ENCODE measurements at places on chromosomes 16 and 17. TPM values are rescaled to one million over a fixed set of nuclear protein-coding genes. Genes with fewer than 3 reads are reported as not detected.
A peak's percentile ranks its signal among the peaks of the same experiment; 100 is the strongest.

The FBRS gene
- 33.2 TPM for total RNA-seq

The CHST6 gene
- 0.52 TPM for total RNA-seq

The TEX14 gene
- 0.36 TPM for total RNA-seq

The C17orf67 gene
- total RNA-seq = 2.3 TPM

The PPY gene
- total RNA-seq = 0.54 TPM

The ABCA9 gene
- total RNA-seq = 0.25 TPM

The RPH3AL gene
- 4.1 TPM for total RNA-seq

The KIF19 gene
- total RNA-seq = 1.5 TPM

The GNAO1 gene
- 1.5 TPM for total RNA-seq

The LDHD gene
- 1.1 TPM for total RNA-seq

The APOH gene
- total RNA-seq = 0.36 TPM

The KRTAP1-1 gene
- total RNA-seq = not detected

GRCh38 chr16:69217433-69217832 lies 30.5 kb downstream of the SNTB2 start:
- ATAC-seq = no peak

DNA sequence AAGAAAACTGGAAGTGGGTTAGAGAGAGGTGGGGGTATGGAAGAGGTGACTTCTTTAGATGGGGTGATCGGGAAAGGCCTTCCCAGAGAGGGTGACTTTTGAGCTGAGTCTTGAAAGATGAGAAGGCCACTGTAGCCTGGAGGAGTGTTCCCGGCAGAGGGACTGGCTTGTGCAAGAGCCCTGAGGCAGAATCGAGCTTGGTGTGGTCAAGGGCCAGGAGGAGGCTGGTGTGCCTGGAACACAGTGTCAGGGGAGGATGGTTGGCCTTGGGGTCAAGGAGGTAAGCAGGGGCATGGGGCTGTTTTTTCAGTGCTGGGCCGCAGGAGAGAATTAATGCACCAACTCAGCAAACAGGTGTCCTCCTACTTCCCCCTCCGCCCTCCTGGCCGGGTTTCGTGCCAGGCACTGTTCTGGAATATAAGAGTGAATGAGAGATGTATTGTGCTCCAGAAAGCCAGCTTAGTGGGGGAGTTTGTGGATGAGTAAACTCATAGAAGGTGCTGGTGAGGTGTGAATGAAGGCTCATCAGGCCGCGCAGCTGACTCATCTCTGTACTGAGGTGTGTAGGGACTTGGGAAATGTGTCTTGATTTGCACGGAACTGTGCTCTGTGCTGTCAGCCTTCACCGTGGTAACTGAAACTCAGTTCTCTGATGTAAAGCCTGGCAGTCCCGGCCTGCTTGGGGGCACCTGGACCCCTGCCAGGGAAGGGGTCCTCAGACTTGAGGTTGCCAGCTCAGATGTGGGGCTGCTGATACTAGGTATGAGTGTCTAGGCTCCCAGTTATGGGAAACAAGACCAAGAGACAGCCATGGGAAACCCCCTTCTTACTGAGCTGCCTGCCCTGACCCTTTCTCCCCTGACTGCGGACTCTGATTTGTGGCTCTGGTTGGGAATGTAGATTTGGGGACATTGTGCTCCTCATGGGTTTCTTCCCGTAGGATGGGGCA lies 15.3 kb downstream of the KSR1 start:
- ATAC-seq = peak; percentile 73

- ATAC-seq = no peak
Observed at GRCh38 chr16:69663846-69664245, 62.5 kb downstream of the NQO1 start.

DNA sequence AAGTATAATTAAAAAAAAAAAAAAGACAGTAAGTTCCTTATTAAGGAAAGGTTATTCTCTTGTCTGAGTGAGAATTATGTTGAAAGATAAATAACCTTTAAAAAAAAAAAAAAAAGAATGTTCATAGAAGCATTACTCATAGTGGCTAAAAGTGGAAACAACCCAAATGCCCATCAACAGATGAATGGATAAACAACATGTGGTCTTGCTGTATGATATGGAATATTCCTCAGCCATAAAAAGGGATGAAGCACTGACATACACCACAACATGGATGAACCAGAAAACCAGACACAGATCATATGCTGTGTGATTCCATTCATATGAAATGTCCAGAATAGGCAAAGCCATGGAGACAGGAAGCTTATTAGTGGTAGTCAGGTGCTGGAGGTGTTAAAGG lies 9.2 kb upstream of the CCNF start:
- ATAC-seq = no peak

DNA sequence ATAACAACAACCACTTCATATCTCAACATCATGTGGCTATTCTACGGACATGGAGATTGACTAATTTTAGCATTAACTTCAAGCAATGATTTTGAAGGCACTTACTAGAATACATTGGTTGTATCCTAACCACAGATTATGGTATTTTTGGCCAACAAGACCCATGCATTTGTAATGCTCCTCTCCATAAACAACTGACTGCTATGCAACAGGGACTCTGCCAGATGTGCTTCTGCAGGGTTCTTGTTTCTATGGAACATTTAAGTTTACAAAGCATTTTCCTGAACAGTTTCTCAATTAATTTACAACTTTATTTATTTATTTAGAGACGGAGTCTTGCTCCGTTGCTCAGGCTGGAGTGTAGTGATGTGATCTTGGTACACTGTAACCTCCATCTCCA lies 178.0 kb downstream of the PARN start:
- ATAC-seq = no peak

DNA sequence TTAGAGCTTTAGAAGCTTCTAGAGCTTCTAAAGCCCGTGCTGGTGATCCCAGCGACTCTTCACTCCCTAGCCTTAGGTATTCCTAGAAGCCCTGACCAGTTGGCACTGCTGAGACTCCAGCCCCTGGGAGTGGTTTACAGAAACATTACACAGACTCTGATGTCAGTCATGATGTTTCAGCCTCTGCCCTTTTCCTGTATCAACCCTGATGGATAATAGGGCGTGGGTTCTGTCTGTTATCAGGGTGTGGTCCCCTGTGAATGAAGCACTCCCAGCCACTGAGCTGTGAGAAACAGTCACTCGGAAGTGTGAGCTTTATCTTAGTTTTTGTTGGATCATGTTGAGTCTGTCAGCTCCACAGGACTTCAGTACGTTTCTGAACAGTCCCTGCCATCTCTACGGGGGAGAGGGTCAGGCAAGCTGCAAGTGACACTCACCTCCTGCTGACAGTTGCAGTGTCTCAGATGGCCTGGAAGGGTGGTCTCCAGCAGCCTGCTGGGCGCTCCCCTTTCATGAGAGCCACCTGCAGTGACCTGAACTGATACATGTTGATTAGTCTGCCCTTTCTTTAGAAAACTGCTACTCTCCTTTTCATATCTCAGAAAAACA lies 12.8 kb downstream of the GOSR2 start:
- ATAC-seq = no peak

DNA sequence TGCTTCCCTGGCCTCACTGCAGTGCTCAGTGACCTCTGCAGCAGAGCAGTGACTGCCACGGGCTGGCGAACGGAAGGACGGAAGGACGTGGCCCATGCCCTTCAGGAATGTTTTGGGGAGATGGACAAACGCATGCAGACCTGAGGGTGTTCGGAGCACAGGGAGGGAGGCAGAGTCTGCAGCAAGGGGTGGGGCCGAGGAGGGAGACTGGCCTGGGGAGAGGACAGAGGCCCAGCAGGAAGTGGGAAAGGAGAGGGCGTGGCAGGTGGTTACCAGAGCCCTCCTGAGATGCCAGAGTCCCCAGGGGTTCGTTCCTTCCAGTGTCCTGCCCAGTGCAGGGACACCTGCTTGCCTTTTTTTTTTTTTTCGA lies 21.9 kb downstream of the ADORA2B start:
- peak; percentile 61 for ATAC-seq

DNA sequence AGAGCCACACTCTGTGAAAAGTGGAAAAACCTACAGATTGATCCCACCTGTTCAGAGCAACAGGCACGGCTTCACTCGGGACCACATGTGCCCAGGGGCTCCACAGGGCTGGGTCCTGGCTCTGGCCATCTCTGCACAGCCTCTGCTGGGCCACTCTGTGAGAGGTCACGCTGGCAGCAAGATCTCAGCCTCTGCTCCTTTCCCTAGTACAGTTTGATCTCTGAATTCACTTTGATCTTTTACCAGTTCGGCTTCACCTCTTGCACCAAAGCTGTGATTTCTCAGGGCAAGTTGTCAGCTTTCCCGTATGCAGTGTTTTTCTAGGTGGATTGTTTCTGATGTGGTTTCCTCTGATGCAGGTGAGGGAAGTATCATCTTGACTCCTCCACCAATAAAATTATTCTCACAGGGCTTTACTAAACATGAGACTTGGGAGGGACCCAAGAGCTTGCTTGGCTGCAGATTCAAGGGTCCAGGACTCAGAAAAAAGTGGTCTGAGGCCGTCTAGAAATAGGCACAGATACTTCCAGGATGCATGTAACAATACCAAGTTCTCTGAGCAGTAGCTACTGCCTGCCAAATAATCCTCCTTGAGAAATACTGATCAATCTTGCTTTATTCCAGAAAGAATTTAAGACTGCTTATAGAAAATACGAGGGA lies 24.0 kb upstream of the ALDH3A1 start:
- ATAC-seq = no peak

DNA sequence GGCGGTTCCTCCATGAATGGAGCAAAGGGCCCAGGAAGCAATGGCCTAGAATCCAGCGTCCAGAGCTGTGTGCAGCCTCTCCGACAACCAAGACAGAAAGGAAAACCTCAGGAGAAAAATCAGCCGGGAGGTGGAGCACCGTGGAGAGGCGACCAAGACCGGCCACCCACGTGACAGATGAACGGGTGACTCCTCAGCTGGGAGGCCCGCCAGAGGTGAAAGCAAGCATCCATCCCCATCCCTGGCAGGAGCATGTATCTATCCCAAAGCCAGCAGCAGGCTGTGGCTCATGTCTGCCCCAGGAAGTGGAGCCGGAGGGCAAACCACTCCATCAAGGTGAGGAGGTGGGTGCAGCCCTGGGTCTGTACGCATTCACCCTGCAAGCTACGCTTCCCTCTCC lies 52.1 kb downstream of the FOXL1 start:
- peak; percentile 84 for ATAC-seq

- ATAC-seq = no peak
Observed at GRCh38 chr16:8614435-8615029, 7.0 kb upstream of the METTL22 start.

- no peak for ATAC-seq
Observed at GRCh38 chr16:53087101-53087500, 32.3 kb downstream of the CHD9 start.

DNA sequence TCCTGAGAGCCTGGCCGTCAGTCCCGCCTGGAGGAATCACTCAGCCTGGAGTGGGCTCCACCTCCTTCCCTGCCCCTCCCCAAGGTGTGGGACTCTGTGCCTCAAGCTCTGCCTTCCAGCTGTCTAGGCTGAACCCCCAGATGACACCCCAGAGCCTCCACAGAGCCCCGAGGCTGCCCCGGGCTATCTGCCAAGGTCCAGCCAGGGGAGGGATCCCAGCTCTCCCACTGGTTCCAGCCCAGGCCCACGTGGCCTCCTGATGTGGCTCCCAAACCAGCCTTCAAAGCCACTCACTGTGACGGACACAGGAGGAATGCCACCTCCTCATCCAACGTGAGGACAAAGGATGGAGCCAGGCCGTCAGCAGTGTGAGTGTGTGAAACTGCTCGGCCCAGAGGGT lies 45.6 kb upstream of the ENPP7 start:
- no peak for ATAC-seq

DNA sequence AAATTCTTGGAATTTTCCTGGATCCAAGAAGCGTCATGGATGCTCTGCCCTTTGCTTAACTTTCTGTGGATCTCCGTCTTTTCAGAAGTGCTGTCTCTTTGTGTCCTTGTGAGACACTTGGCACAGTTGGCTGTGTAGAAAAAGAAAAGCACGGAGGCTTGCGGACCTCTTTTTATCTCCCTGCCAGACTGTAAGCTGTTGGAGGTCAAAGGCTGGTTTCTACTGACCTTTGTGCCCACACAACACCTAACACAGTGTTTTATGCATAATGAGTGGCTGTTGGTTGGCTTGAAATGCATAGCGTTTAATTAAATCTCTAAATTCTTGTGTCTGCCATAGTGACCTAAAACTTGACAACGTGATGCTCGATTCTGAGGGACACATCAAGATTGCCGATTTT lies 75.7 kb upstream of the CACNG3 start:
- no peak for ATAC-seq
